ENCODE measurements at places on chromosomes 7 and 10.

DNA sequence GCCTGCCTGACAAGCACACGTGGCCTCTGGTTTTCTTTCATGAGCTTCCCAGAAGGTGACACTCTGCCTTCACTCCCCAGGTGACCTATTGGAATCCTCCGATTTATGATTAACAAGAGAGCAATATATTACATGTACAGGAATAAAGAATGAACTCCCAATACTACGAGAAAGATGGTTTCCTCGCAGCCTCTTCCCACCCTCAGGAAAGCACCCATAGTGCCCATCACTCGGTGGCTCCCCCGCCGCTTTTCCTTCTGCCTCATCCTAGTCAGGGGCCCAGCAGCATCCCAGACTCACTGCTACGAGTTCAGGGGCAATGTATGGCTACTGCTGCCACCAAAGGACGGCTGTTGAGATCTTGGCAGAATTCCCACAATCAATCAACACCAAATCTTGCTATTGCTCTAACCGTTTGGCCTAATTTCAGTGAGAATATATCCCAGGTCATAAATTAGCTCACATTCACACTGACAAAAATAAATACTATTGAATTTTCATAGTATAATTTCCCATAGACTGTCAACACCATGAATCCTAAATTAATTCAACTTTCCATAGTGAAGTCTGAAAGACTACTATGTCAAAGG is 196.3 kb downstream of the TNS3 start:
- DNase-seq = no peak

- no peak for DNase-seq
Observed at GRCh38 chr10:101935431-101935830, 91.8 kb upstream of the KCNIP2 start.

DNA sequence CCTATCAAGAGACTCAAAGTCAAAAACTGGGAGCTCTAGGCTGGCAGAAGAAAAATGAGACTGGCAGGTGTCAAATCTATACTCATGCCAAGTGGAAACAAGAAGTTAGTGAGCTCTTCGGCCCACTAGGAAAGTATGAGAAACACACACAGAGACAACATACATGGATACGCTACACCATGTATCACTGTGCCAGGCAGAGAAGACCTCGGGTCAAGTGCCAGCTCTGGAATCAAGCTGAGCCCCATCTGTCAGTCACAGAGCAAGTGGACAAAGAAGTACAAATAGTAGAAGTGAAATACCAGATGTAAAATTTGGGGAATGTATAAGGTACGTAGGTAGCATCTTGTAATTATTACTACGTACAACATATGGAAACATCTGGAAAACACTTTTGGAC is 62.4 kb downstream of the FAM13C start:
- no peak for DNase-seq

DNA sequence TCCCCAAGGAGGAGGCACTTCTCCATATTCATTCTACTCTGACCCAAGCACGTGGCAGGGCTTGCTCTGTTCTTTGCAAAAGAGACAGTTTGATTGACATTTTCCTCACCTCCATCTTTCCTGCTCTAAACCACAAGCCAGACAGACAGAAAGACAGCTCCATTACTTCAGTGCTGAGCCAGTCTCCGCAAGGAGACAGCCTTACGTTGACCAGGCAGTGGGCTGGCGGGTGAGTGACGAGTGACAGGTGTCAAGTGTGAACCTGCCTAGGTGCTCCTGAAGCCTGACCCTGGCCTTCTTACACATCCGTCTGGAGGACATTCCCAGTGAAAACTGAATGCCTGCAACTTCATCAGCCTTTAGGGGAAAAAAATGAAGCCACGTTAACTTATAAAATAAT is 314.6 kb downstream of the TNS3 start:
- no peak for DNase-seq

DNA sequence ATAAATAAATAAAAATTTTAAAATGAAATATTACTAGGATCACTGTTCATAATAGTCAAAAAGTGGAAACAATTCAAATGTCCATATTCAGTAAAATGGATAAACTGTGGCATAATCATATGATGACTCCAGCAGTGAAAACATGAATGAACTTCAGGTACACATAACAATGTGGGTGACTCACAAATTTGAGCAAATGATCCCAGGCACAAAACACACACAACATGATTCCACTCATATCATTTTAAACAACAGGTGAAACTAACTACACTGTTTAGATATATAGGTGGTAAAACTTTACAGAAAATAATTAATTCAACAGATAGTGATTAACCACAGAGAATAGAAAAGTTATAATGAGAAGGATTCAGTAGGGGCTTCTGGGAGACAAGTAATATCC is 14.7 kb upstream of the SAMD8 start:
- DNase-seq = no peak

- peak; percentile 10 for DNase-seq
Observed at GRCh38 chr7:76514926-76515771, 4.8 kb downstream of the UPK3B start.

- no peak for DNase-seq
Observed at GRCh38 chr7:26553582-26553981, 261.9 kb downstream of the SNX10 start.

DNA sequence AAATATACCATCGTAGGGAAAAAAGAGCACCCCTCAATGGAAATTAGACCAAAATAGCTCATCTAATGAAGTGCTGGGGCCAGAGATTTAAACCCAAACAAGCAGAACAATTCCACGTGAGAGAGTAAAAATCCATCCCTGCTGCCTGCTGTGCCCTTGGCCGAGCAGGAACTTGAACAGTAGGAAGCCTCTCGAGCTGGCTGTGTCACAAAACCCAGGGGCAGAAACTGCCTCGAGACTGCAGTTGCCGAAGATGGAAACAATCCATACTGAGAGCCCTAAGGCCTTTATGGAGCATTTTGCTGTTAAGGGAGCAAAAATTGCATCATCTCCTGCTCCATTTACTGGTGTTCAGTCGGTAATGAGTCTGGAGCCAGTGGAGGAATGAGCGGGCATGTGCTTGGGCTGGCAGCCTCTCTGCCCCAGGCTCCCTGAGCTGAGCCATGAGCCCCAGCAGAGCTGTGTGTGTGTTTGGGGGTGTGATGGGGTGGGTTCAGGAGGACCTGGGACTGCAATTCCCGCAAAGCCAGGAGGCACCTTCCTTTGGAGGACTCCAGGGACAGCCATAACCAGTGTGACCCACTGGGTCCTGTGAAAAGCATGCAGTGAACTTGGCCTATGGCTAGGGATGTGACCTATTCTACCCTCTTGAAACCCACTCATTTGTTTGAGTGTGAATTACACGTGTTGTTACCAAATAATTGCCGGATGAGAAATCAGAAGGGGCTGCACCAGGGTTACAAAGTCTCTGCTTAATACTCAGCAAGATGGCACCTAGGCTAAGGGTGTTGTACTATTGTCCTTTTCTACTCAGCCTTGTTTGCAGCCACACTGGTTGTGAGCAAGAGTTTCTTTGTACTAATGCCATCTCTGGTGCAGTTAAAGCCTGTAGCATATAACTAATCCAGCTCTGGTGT is 58.3 kb downstream of the CDHR3 start:
- no peak for DNase-seq

DNA sequence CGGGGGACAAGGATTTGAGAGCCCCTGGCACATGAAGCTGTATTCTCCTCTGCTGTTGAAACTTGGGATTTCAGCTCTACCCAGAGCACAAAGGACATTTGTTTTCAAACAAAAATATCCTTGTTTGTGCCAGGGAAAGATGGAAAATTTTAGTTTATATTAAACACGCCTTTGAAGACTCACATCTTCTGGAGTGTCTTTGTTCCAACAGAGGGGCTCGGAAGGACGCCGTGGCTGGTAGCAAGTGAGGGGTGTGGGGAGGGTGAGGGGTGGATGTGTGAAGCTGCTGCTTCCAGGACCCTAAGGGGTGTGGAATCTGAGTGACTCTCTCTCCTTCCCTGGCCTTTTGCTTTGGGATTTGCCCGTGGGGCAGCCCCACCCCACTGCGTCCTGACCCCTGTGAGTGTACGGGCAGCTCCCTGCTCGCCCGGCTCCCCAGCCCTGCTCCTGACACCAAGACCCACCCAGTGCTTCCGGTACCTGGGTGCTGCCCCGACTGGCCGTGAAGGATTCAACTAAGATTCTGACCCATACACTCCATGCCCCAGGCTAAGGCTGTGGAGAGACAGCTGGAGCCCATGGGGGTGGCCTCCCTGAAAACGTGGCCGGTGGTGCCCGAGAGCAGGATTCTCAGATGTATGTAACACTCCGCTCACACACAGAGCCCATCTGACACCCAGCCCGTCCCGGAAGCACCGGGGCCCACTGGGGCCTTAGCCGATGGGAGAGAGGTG is 59.6 kb downstream of the ZRANB1 start:
- no peak for DNase-seq

DNA sequence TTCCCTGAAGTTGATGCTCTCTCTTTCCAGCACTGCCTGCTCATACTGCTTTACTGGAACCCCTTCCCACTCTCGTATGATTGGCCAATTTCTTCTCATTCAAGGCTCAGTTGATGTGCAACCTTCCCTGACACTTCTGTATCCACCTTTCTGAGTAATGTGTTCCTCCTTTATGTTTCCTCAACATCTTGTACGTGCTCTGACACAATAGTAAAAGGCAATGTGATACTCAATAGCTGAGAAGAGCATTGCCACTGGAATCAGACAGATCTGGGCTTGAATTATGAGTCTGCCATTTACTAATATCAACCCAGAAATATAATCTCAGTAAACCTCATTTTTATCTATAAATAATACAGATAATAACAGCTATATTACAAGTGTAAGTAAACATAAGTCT is 34.7 kb downstream of the ARL4A start:
- no peak for DNase-seq

DNA sequence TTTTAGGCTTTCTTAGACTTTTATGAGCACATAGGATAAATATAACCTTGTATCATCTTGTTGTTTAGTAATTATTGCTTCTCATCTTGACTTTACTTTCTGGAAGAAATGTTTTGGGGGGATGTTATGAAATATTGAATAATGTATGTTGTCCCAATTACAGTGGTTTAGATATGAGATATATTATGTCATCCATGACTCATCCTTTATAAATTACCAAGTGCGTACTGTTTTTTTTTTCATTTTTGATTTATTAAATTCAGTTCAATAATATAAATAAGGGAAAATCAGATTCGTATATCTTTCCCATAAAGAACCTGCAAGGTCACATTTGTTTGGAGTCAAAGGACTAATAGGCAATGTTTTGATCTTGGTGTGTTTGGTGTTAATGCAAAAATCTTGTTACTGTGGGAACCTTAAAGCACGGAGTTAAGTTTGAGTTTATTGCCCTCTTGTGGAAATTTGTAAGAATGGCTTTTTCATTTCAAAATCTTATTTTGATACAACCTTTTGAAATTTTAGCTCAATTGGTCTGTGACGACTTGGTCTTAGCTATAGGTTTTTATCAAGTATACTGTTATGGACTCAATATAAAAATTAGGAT is 108.6 kb downstream of the SRI start:
- no peak for DNase-seq

DNA sequence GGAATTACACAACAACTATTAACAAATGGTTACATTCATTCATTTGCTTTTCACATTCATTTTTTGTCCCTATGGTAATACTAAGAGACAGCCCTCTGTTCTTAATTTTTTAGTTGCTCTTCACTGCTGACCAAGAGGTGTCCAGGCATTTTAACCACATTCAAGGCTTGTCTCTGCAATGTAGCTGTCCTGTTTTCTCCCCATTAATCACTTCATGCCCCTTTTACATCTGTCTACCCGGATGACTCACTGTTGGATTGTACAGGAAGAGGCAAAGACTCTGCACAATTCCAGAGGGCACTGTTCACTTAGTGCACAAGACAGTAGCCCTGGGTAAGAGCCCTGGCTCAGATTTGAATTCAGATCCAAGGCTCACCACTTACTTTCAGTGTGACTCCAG is 168.5 kb downstream of the NOC3L start:
- DNase-seq = no peak

GRCh38 chr10:122387572-122387971 is 13.1 kb downstream of the PLEKHA1 start:
- no peak for DNase-seq

DNA sequence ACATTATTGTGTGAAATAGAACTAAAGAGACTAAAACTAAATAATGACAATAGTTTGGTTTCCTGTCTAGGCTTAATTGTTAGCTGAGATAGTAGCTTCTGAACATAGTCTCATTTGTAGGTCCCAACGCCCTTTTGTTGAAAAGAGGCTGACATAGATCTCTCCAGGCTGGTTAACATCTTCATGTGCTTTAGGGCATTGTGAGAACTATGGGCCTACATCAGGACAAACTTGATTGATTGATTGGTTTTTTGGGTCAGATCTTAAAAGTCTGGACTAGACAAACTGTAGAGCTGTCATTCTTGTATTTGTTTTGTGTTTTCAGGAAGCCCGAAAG is 869 bp downstream of the CHCHD1 start:
- no peak for DNase-seq

- no peak for DNase-seq
Observed at GRCh38 chr7:134400859-134401258, 58.0 kb downstream of the AKR1B1 start.
